Glomerular endothelial cell (primary cell): ENCODE measurements at places on chromosomes 16 and 17. TPM values are rescaled to one million over a fixed set of nuclear protein-coding genes. Genes with fewer than 3 reads are reported as not detected.

DNA sequence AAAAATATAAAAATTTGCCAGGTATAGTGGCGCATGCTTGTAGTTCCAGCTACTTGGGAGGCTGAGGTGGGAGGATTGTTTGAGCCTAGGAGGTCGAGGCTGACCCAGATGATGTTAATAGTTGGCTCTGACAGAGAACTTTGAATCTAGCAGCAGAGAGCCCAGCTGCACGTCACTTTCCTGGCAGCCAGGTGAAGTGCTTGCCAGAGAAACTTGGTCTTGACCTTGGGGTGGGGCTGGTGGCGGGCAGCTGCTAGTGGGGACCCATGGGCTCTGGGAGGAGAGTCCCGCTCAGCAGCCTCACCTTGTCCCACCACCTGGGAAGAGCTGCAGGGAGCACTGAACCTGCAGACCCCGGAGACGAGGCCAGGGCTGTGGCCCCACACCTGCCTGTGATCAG lies 3.1 kb upstream of the C16orf74 start:
- no peak for DNase-seq

GRCh38 chr16:57394444-57394843 lies 10.1 kb upstream of the CCL17 start:
- DNase-seq: no peak

GRCh38 chr17:79777120-79777893 lies 641 bp upstream of the CBX2 start:
- no peak for DNase-seq

The RND2 gene
- 0.18 and 0.29 TPM in 2 replicates for total RNA-seq

The C16orf95 gene
- 1.6 and 3.5 TPM in 2 replicates for total RNA-seq

The FAM83G gene
- total RNA-seq: 12.6 and 12.8 TPM in 2 replicates

- DNase-seq: no peak
Measured at GRCh38 chr17:66379544-66379943, 77.1 kb downstream of the PRKCA start.

GRCh38 chr17:44409309-44410028 lies 20.0 kb upstream of the ITGA2B start:
- no peak for DNase-seq

DNA sequence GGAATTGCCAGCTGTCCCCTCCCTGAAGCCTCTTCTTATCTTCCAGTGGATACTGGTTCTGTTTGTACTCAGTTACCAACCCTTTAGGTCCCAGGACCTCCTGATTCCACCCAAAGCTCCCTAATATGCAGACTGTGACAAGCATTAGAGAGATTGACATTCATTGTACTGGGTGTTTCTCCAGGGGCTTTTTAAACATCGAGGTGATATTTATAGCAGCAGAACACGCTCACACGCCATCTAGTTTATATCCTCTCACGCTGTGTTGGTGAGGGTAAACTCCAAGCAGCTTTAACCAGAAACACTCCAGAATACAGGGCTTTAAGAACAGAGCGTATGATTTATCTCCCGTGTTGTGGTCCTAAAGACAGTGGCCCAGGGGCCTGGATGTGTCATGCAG lies 238.4 kb downstream of the IRF8 start:
- no peak for DNase-seq

The DBNDD1 gene
- total RNA-seq: 15.5 and 19.0 TPM in 2 replicates

DNA sequence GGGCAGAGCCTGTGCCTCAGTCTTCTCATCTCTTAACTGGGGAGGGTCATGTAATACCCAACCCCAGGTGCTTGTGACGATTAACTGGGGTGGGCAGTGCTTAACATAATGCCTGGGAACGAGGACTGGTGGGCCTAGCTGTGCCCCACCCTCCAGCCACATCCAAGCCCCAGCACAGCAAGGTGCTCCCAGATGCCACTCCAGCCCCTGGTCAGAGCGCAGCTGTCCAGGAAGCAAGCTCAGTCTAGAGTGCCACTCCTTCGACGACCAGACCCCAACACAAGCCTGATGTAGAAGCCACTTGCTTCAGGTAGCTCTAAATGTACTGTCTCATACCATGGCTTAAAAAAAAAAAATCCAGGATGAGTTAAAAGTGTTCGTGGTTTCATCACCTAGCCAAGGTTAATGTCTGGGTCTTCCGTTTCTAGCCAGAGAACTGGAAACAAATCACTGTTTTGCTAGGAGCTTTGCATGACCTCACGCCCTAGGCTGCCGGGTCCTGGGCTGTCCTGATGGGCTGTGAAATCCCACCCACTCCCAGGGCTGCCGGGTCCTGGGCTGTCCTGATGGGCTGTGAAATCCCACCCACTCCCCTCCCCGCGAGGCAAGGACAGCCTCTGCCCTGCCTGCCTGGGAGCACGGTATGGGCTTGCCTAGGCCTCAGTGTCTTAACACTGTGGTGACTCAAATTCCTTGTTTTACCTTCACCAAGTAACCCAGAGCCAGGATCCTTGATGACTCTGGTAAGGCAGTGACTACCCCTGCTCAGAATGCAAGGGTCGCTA lies 7.7 kb downstream of the MIEF2 start:
- DNase-seq: no peak

DNA sequence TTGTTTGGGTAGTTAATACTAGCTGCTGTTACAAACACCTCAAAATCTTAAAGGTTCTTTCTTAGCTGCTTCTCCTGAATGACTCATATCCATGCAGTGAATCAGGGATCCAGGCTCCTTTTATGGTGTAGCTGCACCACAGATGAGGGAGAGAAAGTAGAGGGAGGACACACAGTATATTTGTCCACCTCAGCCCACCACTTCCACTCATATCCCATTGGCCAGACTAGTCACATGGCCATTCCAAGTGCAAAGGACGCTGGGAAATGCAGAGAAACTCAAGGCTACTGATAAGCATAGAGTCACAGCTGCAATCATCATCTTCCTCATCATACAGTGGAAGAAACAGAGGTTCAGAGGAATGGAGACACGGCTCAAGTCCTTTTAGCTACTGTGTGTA lies 63.8 kb downstream of the GSG1L start:
- no peak for DNase-seq

GRCh38 chr16:89050119-89050867 lies 43.4 kb upstream of the ACSF3 start:
- no peak for DNase-seq

The HAP1 gene
- 0.99 TPM in 1 of 2 replicates, not detected in the other for total RNA-seq

The WSCD1 gene
- 40.4 and 54.1 TPM in 2 replicates for total RNA-seq

DNA sequence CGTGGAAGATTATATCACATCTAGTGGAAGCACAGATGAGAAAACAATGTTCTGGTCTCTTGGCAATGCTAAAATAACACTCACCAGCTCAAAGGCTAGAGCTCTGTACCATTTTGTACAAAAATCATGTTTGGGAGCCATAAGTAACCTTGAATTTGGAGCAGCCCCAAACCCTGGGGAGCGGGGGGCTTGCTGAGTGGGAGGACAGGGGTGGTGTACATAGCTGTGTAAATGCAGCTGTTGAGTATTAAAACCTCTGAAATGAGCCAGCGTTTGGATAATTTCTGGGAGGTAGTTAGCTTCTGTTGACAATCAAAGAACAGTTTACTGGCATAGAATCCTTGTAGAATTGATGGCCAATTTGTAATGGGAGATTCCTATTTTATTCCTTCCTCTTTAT lies 4.3 kb downstream of the MYH8 start:
- no peak for DNase-seq

DNA sequence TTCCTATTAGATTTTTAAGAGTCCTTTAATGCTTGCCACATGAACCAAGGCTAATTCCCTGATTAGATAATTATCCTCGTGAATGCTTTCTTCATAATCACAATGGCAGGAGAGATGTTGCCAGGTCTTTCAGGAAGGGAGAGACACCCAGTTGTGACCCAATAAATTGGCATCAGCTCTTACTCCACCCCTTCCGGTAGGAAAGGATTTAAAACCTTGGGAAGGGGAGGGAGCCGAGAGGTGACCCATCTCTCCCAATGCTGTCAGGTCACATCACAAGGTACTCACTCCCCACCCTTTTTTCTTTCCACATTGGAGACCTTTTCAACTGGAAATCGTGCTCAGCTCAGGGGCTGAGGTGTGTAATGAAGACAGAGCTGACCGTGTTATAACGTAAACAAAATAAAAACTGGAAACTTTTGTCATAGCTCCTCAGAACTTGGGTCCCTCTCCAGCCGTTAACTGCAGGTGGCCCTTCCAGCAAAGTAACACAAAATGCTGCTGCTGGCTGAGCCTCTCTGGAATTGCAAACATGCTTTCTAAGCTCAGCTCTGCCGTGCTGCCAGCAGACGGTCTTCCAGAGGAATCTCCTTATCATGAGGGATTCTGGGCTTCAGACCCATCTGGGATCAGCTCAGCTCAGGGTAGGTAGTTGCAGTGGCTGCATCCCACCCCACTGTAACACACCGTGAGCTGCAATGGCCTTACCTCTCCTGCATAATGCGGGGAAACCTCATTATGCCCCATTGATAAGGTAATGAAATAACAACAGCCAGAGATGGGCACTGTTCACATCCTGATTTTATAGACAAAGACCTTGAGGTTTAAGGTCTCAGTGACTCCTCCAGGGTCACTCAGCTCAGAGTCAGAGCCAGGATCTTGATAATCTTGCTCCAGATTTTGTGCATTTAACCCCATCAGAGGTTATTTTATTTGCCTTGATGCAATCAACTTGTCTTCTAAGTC lies 15.6 kb downstream of the TMEM100 start:
- no peak for DNase-seq

The KRTAP3-1 gene
- total RNA-seq: not detected in 2 replicates

DNA sequence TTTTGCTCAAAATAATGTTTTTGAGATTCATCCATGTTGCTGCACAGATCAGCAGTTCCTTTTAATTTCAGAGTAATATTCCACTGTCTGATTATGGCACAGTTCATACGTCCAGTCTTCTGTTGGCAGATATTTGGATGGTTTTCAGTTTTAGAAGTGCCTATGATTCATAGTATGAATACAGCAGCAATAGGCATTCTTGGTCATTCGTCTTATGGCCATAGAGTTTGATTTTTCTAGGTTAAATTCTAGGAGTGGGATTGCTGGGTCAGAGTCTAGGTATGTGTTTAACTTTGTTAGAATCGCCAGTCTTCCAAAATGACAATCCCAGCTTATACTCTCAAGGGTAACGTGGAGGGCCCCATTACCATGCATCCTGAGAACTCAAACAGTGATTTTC lies 11.5 kb upstream of the IL34 start:
- DNase-seq: no peak

GRCh38 chr17:30838202-30838807 lies 6.5 kb downstream of the ATAD5 start:
- no peak for DNase-seq

DNA sequence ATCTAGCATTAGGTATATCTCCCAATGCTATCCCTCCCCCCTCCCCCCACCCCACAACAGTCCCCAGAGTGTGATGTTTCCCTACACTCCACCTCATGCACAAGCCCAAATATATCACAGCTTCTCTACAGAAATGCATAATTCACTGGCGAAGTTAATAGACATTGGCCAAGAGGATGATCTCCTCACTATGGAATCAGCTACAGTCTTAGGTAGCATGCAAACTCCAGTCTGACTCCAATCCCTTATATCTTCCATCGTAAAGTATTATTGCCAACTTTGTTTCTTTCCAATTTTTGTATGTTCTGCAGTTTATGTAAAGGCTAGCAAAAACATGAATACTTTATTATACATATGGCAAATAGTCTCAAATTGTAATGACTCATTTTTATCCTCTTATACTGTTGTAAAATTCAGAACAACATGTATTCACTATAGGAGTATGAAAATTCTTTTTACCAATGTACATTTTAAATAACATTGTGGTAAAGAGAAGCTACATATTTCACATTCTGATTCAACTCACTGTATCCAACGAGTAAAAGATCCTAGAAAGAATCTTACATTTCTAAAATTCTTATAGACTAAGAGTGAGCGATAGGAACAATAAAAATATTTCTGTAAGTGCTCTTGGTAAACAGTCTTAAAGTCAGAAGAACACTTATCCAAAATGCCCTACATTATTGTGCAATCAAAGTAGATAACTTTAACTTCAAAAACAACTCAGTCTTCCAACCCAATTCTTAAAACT lies 871 bp downstream of the ABCA8 start:
- no peak for DNase-seq

DNA sequence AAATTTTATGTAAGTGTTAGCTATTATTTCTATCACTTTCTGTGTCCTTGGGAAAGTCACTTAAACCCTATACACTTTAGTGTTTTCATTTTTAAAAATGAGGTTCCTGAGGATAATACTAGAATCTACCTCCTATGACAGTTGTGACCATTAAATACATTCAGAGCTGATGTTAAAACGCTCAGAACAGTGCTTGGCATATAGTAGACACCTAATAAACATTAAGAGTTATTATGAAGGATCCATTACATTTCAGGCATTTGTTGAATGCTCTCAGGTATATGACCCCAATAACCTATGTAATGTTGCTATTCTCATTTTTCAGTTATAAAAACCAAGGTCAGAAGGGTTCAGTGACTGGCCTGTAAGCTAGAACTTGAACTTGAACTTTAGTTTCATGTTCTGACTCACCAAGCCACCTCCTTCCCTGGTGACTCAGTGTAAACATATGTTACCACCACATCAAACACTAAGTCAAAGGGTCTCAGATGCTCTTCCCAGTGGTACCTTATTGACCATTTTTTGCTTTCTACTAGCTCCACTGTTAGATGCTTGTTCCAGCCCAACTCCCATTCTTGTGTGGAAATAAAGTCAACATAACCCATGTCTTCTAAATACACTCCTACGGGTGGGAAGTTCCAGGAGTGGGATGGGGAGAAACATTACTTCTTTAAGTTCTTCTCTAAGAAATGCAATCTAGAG lies 47.6 kb downstream of the HSD17B2 start:
- no peak for DNase-seq

The PIK3R6 gene
- 0.10 and 1.2 TPM in 2 replicates for total RNA-seq

DNA sequence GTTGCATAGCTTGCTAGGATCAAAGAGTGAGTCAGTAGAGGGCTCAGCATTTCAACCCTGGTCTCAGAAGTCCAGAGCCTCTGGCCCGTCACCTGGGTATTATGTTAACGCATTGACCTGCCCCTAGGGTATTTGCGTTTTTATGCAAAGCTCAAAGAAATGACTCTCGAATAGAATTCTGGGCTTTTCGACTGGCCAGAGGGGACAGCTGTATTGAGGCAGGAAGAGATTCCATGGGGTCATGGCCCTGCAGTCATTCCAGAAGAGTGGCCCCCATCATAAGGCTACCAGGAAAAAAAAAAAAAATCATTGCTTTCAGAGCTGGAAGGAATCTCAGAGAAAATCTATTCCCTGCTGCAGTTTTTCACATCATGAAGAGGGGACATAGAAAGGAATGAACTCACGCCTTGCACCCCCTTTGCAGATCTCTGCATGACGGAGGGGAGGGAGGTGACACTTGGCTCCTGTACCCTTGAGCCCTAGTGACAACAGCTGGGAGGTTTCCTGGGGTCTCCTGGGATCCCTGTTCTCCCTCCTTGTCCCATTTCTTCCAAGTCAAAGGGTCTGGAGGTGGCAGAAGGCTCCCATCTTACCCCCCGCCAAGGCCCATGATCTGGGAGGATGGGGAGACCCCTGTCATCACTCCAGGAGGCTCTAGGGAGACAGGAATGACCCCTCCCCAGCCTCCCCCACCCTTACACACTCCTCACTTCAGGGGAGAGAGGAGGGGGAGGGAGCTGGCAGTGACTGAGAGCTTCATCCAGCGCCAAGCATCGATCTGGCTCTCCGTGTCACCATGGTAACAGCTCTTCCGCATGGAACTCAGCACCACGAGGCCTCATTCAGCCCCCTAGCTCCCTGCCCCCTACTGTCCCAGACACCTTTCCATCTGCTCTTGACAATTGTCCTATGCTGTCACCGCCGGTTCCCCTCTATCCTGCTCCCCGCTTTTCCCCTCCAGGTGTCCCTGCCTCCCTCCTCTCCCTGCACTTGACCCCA lies 35.8 kb downstream of the GP2 start:
- no peak for DNase-seq

The CTRB1 gene
- total RNA-seq: not detected in 2 replicates
